Dorsolateral prefrontal cortex (tissue), 122 donors: ENCODE measurements at places on chromosomes 11 and 22. TPM values are rescaled to one million over a fixed set of nuclear protein-coding genes. Genes with fewer than 3 reads are reported as not detected.

DNA sequence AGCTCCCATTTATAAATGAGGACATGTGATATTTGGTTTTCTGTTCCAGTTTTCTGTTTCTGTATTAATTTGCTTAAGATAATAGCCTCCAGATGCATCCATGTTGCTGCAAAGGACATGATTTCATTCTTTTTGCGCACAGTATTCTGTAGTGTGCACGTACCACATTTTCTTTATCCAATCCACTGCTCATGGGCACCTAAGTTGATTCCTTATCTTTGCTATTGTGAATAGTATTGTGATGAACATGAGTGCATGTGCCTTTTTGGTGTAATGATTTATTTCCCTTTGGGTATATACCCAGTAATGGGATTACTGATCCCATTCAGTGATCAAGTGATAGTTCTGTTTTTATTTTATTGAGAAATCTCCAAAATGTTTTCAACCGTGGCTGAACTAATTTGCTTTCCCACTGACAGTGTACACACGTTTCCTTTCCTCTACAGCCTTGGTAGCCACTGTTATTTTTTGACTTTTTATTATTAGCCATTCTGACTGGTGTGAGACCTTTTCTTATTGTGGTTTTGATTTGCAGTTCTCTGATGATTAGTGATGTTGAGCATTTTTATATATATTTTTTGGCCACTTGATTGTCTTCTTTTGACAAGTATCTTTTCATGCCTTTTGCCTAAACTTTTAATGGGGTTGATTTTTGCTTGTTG, 226.0 kb upstream of the ANO3 start:
- DNase-seq: no peak

The MYBPC3 gene
- not detected for total RNA-seq

The SLC5A4 gene
- total RNA-seq: not detected

The PHLDA2 gene
- total RNA-seq: 1.8 TPM

GRCh38 chr22:46770726-46771125, 8.3 kb downstream of the TBC1D22A start:
- no peak for DNase-seq

- DNase-seq: peak; percentile 92
These were observed 57.0 kb downstream of the BCR start for GRCh38 chr22:23237201-23237798.

DNA sequence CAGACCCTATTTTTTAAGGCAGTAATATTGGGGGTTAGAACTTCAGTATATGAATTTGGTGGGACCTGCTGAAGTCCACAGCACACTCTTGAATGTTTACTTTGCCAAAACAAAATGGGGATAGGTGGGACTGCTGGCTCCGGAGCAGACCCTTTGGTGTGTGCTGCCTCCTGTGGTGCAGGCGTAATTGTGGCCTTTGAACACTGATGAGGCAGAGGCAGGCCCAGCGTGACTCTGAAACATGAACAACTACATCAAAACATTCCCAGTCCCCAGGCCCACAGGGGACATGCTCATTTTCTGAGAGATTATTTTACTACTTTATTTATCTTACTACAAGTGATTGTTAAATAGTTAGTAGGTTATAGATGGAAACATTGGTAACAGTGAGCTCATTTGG, 225.0 kb upstream of the TBCEL start:
- DNase-seq: no peak

GRCh38 chr11:133515107-133515506, 17.2 kb downstream of the OPCML start:
- no peak for DNase-seq

DNA sequence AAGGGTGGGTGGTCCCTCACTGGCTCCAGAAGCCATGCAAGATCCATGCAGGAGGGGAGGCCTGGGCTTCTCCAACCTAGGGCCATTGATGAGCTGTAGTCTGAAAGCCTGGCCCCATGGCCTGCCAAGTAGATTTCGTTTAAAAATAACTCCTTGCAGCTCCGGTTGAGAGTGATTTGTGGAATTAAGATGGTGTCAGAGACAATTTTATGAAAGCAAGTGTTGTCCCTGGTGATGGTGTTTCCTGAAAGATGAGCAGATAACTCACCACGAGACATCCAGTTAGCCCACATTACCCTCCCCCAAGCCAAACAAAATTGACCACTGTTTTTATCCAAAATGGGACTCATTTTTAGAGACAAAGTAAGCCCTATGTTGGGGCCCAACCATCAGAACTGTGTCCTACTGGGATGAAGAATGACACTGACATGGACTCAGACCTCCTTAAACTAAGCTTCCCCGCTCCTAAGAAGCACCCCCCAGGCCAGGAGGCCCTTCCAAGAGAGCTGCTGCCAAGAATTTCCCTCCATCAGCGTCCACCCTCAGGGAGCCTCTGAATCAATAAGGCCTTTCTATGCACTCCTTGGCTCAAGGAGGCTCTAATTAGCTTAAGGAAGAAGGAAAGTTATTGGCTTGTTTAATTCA, 174.2 kb upstream of the NCAM1 start:
- DNase-seq: no peak

- DNase-seq: no peak
These were observed 664 bp upstream of the PRSS23 start for GRCh38 chr11:86799680-86800075.

DNA sequence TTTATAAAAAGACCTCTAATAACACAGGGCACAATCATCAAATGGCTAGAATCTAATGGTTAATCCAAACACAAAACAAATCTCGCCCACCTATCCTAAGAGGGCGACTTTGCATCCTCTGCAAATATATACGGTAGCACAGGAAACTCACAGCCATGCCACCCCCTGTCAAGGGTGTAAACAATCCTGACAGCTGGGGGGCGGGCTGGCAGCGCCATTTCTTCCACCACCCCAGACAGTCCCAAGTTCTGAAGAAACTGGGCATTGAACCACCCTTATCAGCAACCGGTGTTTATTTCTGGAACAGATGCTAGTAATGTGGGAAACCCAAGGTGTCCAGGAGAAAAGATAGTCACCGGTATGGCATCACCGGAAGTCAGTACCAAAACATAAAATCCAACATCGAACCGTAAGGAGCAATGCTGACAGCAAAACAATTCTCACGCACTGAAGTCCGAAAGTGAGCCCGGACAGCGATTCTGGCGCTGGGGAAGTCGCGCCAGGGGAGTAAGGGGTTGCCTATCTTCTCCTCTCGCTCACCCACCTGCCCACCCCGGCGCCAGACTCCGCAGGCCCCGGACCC, 825 bp downstream of the FBXO3 start:
- DNase-seq: peak; percentile 37

The ZNF214 gene
- 8.4 TPM for total RNA-seq

- no peak for DNase-seq
These were observed 10.8 kb downstream of the GVQW3 start for GRCh38 chr11:76391811-76392475.

The SBF1 gene
- 163 TPM for total RNA-seq

DNA sequence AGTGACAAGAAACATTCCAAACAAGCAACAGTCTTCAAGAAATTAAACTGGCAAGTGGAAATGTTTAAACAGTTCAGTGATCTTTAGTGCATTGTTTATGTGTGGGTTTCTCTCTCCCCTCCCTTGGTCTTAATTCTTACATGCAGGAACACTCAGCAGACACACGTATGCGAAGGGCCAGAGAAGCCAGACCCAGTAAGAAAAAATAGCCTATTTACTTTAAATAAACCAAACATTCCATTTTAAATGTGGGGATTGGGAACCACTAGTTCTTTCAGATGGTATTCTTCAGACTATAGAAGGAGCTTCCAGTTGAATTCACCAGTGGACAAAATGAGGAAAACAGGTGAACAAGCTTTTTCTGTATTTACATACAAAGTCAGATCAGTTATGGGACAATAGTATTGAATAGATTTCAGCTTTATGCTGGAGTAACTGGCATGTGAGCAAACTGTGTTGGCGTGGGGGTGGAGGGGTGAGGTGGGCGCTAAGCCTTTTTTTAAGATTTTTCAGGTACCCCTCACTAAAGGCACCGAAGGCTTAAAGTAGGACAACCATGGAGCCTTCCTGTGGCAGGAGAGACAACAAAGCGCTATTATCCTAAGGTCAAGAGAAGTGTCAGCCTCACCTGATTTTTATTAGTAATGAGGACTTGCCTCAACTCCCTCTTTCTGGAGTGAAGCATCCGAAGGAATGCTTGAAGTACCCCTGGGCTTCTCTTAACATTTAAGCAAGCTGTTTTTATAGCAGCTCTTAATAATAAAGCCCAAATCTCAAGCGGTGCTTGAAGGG, 6.0 kb downstream of the MALAT1 start:
- no peak for DNase-seq

- no peak for DNase-seq
These were observed 124.2 kb downstream of the NCAM1 start for GRCh38 chr11:113085446-113085845.

DNA sequence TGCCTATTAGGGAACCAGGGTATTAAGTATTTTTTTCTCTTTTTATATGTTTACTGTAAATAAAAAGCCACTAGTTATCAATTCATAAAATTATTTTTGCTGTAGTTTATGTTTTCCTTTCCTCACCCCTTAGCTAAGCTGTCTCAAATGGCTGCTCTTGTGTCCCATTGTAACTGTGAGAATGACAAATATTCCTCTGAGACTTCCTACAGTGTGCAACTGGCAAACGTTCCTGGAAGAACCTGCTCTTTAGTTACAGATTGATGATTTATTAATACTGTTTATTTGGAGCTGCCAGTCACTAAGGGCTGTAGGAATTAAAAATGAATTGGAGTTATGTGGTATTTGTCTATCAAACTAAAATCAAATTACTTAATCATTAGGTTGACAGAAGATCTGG, 675.4 kb upstream of the ARHGAP42 start:
- no peak for DNase-seq

- DNase-seq: no peak
These were observed 37.0 kb downstream of the CDPF1 start for GRCh38 chr22:46213052-46213451.

The MAP6 gene
- 108 TPM for total RNA-seq

DNA sequence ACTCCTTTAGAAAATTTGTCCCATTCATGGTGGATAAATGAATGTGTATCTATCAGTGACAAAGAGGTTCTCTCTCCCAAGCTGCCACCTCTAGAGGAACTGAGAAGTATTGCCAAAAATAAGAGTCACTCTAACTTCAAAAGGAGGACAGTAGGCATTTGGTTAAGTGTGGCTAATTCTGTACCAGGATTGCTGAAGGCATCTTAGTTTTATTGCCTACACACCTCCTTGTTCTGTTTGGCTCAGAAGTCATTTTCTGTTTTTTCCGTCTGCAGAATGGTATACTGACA, 189.0 kb upstream of the MPPED2 start:
- DNase-seq: no peak

The LDLRAD3 gene
- 15.8 TPM for total RNA-seq

The HBG2 gene
- total RNA-seq: not detected

DNA sequence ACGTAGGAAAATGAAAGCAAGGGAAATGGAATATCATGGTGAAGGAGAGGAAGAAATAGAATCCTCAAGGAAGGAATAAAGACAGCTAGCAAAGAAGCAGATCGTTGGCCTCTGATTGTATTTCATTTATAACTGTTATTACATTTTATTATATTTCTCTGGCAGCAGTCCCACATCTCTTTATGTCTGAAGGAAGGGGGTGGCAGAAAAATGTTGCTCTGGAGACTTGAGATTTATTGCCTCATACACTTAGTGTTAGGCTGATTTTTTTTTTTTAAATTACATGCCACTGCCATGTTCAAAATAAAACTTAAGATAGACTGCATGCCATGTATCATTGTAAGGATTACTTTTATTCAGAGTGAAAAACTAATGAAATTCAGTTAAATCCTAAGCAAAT, 971.7 kb upstream of the CHORDC1 start:
- DNase-seq: no peak

- DNase-seq: no peak
These were observed 46.0 kb upstream of the HIPK3 start for GRCh38 chr11:33211153-33211552.

DNA sequence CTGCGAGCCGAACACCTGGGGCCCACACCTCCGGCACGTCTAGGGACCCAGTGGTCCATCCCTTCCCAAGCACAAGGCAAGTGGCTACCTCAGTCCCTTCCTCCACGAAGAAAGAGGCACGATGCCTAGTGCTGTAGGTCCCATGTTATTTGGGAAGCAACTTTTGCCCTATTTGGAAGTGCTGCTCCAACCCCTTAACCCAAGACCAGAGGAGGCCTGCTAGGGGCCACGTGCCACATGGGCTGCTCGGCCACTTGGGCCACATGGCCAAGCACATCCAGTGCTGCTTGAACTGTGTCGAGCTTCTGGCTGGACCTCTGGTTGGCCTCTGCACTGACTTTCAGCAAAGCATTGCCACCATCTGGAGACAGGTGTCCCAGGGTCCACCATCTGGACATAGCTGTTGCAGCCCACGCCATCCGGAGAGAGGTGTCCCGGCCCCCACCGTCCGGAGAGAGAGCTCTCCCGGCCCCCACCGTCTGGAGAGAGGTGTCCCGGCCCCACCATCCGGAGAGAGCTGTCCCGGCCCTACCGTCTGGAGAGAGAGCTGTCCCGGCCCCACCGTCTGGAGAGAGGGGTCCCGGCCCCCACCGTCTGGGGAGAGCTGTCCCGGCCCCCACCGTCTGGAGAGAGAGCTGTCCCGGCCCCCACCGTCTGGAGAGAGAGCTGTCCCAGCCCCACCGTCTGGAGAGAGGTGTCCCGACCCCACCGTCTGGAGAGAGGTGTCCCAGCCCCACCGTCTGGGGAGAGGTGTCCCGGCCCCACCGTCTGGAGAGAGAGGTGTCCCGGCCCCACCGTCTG, 6.5 kb upstream of the B4GALNT4 start:
- peak; percentile 42 for DNase-seq

GRCh38 chr11:45151362-45151982, 5.0 kb downstream of the PRDM11 start:
- no peak for DNase-seq

The GP1BB gene
- not detected for total RNA-seq

DNA sequence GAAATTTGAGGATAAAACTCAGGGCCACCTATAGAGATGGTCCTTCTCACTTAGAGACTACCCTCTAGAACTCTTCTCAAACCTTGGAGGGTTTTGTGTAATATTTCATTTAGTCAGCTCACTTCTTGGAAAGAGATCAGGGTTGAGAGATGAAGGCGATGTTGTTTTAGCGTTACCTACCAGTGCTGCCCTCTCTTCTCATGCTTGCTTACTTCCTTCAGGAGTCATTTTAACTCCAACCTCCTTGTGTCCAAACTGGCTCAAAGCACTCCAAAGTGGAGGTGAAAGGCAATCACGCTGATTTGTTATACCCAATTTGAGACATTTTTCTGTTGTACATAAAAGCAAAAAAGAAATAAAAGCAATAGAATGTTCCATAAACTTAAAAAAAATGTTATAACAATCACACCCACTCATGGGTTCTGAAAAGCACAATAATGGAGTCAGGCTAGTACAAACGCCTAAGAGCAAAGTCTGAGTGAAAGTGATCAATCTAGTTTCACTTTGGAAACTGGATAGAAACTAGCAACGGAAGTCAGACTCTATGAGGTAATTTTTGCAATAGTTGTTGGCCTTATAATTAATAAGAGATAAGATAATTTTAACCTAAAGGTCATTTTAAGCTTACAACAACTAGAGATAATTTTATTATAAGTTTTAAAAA, 117.1 kb downstream of the MRTFA start:
- DNase-seq: no peak

The SHANK3 gene
- total RNA-seq: 134 TPM

The DDI1 gene
- not detected for total RNA-seq
